ENCODE measurements at places on chromosomes 5 and 9.
A peak's percentile ranks its signal among the peaks of the same experiment; 100 is the strongest.

GRCh38 chr5:78731884-78732283, 83.3 kb upstream of the LHFPL2 start:
- no peaks in the 10 kb centered on the region for H3K36me3 ChIP-seq
- DNase-seq: no peak
- no peak overlapping the region for H3K4me3 ChIP-seq
- no peak overlapping the region for H3K27ac ChIP-seq
- H3K4me1 ChIP-seq: peaks cover 6% of the 10 kb centered on the region
- no peaks in the 10 kb centered on the region for H3K27me3 ChIP-seq

DNA sequence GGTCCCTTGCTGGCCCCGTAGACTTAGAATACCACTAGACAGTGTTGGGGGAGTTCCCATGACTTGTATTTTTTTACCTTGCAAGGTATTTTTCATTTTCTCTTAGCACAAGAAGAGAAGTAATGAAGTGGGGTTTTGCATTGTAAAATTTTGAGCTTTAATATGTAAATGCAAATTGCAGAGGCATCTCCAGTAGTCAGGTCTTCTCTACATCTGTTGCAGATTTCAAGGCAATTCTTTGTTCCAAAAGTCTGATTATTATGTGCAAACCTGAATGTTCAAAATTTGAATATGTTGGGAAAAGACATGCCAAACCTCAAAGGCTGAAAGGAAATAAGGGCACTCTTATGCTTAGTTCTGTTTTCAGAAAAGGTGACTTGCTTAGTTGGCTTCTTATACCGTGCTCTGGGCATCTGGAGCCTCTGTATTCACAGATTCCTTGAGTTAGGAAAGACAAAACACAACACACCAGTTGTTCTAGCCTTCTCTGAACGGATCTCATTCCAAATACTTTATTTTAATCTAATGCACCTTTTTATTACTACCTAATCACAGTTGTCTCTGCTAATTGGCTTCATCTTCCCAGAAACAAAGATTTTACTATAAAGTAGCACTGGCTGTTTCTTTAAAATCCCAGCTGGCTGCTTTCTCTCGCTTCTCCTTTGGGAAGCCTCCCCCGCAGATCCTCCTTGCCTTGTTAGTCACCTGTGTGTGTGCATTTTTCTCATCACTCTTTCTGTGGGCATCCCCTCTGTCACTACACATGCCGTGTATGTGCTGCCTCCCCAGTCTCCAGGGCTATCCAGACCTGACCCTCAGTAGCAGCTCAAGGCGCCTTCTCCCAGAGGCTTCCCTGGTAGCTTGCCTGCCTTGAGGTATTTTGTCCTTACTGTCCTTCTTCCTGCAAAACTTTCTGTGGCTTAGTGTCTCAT, 138.2 kb downstream of the TLE4 start:
- no peak for DNase-seq
- peaks cover 24% of the 10 kb centered on the region for H3K36me3 ChIP-seq
- no peaks in the 10 kb centered on the region for H3K4me1 ChIP-seq
- H3K4me3 ChIP-seq: no peak overlapping the region
- no peak overlapping the region for H3K27ac ChIP-seq
- H3K27me3 ChIP-seq: no peaks in the 10 kb centered on the region

DNA sequence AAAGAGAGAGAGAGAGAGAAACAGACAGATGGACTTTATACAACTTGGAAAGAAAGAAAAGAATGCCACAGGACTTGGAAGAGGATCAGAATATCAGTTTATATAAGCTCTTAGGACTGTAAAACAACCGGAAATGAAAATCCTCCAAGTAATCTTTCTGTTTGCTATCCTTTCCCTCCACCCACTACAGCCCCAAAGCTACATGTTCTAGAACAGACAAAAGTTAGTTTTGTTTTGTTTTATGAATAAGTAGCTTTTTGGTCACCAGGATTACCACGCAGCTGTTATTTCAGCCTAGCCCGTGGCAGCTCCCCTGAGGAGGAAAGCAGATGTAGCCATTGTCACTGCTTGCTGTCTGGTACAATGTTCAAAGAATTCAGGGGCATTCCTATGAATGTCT, 66.6 kb downstream of the SH3TC2 start:
- no peaks in the 10 kb centered on the region for H3K27me3 ChIP-seq
- no peak overlapping the region for H3K4me3 ChIP-seq
- no peaks in the 10 kb centered on the region for H3K36me3 ChIP-seq
- DNase-seq: no peak
- H3K27ac ChIP-seq: no peak overlapping the region

DNA sequence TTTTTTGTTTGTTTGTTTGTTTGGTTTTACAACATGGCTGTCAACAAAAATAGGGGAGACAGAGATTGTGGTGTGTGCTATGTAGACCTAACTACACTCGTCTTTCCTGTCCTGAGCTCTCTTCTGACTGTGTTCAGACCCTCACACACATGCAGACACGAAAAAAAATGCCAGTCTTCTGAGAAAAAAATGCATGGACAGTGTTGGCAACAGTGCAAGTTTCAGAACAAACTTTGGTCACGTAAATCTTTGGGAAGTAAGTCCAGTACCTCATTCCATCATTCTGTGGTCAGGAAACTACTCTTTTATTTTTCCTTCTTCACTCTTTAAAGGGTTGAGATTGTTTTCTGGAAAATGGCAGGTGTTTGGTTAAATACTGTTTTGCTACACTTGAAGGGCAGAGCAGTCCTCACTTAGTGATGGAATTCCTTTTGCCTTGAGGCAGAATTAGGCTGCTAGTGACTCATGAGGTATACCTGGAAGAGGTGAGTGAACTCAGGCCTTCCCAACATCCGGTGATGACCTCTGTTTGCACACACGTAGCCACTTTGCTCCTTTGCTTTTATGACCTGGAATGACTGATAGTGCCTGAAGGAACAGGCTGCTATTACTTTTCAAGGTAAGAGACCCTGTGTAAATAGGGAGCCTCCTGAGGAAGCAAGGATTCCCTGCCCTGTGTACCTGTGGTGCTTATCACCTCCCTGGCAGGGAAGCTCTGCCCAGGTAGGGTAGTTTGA, 81.6 kb upstream of the TNFAIP8 start:
- H3K4me3 ChIP-seq: no peak overlapping the region
- H3K27me3 ChIP-seq: no peaks in the 10 kb centered on the region
- H3K27ac ChIP-seq: peak overlapping the region; percentile 30
- no peak for DNase-seq
- no peaks in the 10 kb centered on the region for H3K36me3 ChIP-seq

GRCh38 chr9:18268381-18268780, 205.6 kb upstream of the ADAMTSL1 start:
- H3K4me3 ChIP-seq: no peak overlapping the region
- DNase-seq: no peak

- DNase-seq: no peak
- H3K36me3 ChIP-seq: no peaks in the 10 kb centered on the region
- no peak overlapping the region for H3K4me3 ChIP-seq
- no peaks in the 10 kb centered on the region for H3K4me1 ChIP-seq
- no peak overlapping the region for H3K27ac ChIP-seq
- H3K27me3 ChIP-seq: no peaks in the 10 kb centered on the region
Measured at GRCh38 chr9:131781069-131781468, 41.2 kb upstream of the RAPGEF1 start.

DNA sequence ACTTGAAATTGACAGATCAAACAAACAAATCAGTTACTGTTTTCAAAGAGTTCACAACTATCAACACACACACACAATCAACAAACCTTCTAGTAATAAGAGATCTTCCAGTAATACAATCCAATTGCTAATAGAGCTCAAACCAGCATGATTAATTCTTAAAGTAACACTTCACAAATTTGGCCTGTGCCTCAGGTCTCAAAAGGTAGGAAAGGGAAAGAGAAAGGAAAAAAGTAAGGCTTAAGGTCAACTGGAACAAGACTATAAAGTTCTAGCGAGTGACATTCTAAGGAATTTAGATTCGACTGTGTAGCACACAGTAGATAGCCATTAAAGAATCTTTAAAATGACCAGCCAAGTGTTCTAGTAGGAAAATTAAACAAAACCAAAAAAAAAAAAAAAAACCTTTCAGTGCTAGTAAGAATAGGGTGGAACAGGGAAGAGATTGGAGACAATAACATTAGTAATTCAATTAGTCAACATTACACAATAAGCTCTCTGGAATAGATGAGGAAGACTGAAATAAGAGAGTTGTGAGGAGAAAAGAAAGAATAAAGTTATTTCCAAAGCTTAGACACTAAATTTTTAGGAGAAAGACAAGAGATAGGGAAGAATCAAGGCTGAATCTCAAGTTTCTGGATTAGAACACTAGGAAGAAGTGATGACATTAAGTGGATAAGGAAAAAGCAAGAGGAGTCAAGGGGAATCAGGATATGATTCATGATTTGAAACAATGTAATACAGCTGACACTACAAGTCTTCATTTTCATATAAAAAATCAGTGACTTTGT, 86.1 kb downstream of the FBXL17 start:
- no peak overlapping the region for H3K4me3 ChIP-seq
- H3K36me3 ChIP-seq: no peaks in the 10 kb centered on the region
- H3K27ac ChIP-seq: no peak overlapping the region
- DNase-seq: no peak

GRCh38 chr5:144315994-144316634, 145.4 kb downstream of the KCTD16 start:
- no peaks in the 10 kb centered on the region for H3K27me3 ChIP-seq
- H3K27ac ChIP-seq: no peak overlapping the region
- no peak for DNase-seq

DNA sequence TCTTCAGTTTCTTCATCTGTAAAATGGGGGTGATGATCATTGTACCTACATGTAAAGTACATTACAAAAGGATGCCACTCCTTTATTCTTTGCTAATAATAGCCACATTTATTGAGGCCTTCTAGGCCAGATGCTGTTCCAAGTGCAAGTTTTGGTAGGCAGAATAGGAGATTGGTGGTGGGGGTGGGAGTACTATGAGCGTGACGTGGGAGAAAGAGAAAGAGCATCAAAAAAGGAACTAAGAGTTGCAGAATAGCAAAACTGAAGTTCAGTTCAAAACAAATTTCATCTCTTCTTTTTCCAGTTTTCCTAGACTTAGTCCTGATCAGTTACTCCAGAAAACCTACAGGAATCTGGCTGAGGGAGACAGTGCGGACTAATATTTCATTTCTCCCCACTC, 174.1 kb downstream of the SNX18 start:
- no peak for DNase-seq
- no peaks in the 10 kb centered on the region for H3K27me3 ChIP-seq
- no peak overlapping the region for H3K4me3 ChIP-seq

All from liver (tissue), 10 donors.